Hepatocyte (in vitro differentiated cells): ENCODE measurements at places on chromosomes 6 and 20.

DNA sequence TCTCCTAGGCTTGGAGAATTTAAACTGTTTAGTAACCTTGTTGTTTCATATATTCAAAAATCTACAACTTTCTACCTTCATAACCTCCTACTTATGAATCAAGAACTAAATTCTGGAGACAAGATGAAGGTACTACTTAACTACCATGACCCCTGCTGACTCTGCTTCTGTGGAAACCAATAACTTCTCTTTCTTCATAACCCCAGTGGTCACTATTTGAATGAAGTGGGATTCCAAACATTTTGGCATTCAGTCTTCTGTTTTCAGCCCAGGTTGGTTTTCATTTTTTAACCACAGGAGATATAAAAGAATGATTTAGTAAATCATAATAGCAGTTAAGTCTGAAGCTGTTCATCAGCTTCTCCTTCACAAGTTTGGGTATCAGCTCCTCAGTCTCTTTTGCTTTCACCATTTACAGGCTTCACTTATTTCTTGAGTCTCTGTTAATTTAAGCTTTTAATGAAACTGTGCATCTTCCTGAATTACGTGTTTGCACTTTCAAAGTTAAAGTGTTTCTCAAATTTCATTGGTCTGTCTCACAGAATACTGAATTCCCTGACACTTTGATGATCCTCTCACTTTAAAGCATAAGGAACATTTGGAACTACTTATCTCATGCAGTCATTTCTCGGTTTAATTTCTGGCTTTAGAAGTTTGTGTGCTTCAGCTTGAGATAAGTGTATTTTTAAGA, 9.5 kb downstream of the SENP6 start:
- DNase-seq = no peak

DNA sequence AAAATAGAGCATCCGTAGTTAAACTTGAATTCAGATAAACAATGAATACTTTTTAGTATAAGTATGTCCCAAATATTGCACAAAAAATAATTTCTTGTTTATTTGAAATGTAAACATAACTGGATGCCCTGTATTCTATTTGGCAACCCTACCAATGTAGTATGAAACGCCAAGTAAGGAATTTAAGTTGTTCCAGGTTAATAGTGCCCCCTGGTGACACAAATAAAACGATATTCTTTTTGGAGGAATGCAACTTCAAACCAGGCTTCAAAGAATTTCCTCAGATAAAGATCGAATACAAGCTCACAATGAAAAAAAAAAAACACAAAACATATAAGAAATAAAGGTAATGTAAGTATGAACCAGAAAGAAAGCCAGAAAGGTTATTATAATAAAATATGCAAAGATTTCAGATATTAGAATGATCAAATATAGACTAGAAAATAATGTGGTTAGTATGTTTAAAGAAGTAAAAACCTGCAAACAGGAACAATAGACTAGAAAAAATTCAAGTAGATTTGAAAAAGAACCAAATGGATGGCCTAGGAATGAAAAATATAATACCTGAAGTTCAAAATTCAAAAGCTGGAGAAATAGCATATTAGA, 18.4 kb upstream of the AKAP7 start:
- peak; percentile 50 for DNase-seq

- DNase-seq = no peak
These were observed 15.6 kb upstream of the MRGBP start for GRCh38 chr20:62780696-62781095.

- DNase-seq = no peak
These were observed 57.2 kb downstream of the GFRA4 start for GRCh38 chr20:3606021-3606420.

- no peak for DNase-seq
These were observed 19.9 kb downstream of the GZF1 start for GRCh38 chr20:23381876-23382275.

GRCh38 chr20:63969838-63970713, at the start of gene ZNF512B:
Gene ZNF512B, minus strand, starts transcription at chr20:63969930. Its CDS starts 1,980 bp downstream, at chr20:63967950.
- peak; percentile 86 for DNase-seq
